Activated CD8-positive, alpha-beta memory T cell treated with anti-CD3 and anti-CD28 coated beads for 1 hour (primary cell): ENCODE measurements at places on chromosomes 2 and 18.

DNA sequence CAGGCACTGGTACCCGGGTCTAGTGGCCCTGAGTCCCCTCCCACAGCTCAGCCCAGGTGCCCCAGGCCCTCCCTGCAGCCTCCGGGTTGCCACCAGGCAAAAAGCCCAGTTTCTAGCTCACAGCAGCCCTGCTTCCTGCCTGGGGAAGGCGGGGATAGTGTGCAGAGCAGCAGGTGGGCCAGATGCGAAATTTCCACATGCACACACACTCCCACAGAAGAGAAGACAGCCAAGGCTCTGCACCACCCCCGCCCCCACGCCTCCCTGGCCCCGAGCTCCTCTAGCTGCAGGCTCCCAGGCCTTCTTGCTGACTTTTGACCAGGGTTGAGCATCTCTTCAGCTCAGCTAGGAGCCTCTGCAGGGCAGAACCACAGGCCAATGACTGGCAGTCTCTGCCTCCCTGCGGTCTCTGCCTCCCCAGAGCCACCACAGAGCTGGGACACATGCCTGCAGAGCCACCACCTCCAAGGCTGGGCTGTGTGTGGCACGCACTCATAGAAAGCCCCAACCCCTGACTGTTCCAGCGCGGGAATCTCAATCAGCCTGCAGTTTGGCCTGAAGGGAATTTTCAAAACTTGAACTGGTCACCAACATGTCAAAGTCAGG lies 7.2 kb downstream of the SLC66A2 start:
- no peak for DNase-seq

GRCh38 chr2:135056790-135057189 lies 4.7 kb downstream of the RAB3GAP1 start:
- DNase-seq = no peak

GRCh38 chr2:8684878-8685696 lies 3.2 kb downstream of the ID2 start:
- no peak for DNase-seq

GRCh38 chr2:231716666-231717280 lies 8.4 kb downstream of the PTMA start:
- DNase-seq = no peak

DNA sequence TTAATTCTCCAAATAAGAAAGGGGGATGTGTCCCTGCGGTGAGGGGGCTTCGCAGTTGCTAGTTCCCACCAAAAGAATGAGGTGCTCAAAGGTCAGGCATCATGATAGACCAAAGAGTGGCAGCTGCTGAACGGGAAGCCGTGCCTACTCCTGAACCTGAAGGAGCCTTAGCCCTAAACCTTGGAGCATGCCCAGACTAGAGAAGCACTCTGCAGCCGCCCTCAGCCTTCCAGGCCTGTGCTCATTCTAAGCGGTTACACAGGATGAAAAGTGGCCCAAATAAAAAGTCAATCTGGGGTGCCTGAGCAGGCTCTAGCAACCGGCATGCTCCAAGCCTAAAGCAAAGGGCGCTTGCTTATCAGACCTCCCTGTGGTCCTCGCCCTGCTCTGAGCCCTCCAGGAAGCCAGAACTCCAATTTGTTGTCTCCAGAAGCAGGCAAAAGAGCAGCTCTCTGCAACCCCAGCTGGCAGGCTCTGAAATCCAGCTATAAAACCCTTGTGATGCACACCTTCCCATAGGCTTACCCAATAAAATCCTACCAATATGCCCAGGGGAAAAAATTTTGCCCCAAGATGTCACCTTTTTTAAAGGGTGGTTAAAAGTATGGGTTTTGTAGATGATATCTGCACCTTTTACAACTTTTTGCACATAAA lies 17.5 kb downstream of the UXS1 start:
- DNase-seq = no peak

- DNase-seq = no peak
Measured at GRCh38 chr2:199404841-199405240, 52.9 kb downstream of the SATB2 start.

DNA sequence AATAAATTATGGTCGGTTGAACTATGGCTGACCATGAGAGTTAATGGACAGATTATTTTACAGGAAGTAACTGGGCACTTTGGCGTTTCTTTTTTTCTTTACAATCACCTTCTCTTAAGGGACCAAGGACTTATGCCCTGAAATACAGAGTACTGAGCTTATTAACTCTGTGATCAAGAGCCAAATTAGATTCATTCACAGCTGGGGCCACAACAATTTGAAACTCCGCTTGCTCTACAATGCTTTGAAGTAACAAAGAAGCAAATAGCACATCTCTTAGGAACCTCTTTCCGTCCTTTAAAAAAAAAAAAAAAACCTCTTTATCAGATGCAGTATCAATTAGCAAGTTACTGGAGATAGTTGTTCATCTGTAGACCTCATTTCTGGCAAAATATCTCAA lies 112.0 kb downstream of the LYPD6 start:
- DNase-seq = no peak

DNA sequence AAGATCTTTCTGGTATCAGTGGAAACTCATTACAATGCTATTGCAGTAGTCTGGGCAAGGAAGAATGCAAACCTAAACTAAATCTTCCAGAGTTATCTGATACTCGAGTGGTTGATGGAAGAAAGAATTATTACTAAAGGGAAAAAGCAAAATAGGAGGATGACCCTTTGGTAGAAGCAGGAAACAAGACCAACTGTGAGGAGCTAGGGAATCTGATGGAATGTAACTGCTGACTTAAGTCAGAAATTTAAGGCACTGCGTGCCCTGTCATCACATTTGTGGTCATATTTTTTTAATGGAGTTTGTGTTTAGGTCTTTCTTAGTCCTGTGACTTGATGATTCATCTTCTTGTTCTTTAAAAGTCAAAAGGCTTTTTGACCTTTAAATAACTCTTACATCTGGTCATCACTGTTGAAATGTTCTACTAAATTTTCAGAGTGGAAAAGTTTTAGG lies 36.5 kb upstream of the ARMC9 start:
- no peak for DNase-seq

DNA sequence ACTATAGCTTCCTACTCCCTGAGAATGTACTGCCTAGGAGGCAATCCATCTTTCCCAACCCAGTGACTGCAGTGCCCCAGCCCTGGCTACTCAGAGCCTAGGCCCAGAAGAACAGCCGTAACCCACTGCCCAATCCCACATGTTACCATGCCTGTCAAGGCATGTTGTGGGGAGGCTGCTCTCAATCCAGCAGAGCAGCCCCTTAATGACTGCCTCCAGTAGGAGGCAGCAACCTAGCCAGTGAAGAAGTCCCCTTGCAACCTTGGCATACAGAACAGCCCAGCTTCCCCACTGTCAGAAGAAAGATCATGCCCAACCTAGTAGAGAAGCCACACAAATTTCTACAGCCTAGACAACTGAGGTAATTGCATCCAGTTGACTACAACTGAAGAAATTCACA lies 44.2 kb upstream of the CDH7 start:
- DNase-seq = no peak

DNA sequence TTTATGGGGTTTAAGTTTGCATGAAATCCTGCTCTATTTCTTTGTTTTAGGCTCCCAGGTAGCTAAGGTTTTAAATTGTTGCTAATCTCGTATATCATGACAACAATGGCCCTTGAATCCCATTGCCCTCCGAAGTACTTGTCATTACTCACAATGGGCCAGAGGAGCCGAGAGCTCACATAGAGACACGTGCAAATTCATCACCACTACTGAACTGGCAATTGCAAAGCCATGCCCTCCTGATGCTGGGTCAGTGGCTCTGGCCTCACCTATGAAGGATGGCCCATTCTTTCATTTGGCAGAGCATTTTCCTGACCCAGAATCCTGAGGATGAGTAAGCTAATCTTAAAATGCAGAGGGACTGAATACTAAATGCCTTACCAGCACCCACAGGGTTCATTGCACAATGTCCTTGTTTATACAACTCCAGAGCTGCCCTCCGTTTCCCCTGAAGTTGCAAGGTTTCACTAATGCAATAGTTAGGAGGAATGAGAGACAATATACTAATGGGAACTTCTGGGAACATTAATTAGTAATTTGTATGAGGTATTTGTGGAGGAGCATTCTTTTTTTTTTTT lies 71.6 kb upstream of the GAREM1 start:
- DNase-seq = no peak

DNA sequence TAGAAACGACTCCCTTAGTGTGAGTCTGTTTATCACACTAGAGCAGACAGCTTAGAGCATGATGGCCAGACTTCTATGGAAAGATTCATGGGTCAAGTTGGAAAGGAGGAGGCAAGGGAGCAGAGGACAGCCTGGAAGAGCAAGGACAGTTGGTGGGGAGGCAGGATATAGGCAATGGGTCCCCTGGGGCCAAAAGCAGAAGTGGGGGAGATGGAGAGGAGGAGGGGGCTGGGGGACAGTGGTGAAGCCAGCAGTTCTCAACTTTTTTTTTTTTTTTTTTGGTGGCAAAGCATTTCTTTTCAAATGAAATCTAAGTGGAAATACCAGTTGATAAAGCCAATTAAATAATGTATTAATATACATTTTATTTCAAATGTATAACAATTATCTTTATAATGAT lies 197.9 kb downstream of the HRH4 start:
- no peak for DNase-seq

- no peak for DNase-seq
Measured at GRCh38 chr2:128178650-128179460, 87.9 kb downstream of the UGGT1 start.

DNA sequence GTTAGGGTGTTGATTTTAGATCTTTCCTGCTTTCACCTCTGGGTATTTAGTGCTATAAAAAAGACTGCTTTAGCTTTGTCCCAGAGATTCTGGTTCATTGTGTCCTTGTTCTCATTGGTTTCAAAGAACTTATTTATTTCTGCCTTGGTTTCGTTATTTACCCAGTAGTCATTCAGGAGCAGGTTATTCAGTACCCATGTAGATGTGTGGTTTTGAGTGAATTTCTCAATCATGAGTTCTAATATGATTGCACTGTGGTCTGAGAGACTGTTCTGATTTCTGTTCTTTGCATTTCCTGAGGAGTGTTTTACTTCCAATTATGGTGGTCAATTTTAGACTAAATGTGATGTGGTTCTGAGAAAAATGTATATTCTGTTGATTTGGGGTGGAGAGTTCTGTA lies 167.1 kb upstream of the KYNU start:
- DNase-seq = no peak

GRCh38 chr2:15298770-15299169 lies 262.4 kb downstream of the NBAS start:
- no peak for DNase-seq

DNA sequence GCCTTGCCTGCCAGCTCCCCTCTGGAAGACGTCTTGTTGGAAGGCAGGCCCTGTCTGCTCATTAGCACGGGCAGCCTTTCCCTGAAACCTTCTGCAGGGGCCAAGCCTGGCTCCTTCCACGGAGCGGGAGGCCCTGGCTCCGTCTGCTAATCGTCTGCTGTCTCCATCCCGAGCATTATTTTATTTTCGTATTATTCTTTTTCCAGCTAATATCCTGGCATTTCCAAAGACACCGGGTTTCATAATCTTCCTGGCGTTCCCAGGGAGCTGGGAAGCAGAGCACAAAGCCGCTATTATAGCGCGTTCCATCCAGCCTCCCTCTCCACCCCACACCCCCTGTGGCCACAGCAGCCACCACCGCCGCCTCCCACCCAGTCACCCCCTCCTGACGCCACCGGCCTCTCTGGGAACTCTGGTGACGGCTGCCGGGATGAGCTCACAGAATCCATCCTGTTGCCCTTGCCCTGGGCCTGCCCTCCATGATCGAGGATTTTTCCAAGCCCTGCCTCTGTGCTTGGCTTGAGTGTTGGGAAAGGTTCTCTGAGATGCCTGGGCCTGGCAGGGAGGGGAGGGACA lies 125.5 kb downstream of the DYSF start:
- no peak for DNase-seq

- no peak for DNase-seq
Measured at GRCh38 chr2:143530758-143531157, 401.5 kb downstream of the ARHGAP15 start.

DNA sequence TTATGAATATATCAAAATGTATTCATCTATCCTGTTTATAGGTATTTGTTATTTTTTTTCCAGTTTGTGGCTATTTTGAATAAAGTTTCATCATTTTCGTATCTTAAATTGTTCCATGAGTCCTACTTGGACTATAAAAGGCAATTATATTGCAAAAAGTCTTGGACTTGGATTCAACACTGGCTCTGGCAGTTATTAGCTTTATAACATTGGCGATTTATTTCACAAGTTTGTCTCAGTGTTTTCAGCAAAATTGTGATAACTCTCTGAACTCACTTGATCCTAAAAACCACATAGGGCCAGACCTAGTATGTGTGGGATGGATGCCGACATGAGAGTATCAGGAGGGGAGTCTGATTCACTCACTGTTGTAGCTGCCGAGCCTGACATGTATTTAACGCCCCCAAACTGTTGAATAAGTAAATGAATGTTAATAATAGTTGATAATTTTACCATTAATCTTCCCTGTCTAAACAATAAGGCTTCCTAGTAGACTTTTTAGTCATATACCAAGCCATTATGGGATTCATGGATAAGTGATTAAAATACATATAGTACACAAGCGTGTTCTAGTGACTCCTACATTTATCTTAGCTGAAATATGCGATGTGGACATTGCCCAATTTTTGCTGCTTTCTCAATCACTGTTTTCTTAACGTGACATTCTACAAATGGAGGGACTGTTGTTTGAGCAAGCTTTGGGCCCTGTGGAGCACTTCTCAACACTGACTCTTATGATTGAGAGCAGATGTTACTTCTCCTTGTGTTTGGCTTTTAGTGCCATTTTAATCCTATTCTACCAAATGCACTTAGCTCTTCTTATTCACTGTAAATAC lies 907.6 kb downstream of the EPHA4 start:
- DNase-seq = no peak

- DNase-seq = no peak
Measured at GRCh38 chr2:84882775-84883550, 2.1 kb upstream of the TRABD2A start.

- DNase-seq = no peak
Measured at GRCh38 chr18:12703096-12703567, 290 bp downstream of the PSMG2 start.

GRCh38 chr2:26940001-26940400 lies 30.4 kb upstream of the MAPRE3 start:
- no peak for DNase-seq

DNA sequence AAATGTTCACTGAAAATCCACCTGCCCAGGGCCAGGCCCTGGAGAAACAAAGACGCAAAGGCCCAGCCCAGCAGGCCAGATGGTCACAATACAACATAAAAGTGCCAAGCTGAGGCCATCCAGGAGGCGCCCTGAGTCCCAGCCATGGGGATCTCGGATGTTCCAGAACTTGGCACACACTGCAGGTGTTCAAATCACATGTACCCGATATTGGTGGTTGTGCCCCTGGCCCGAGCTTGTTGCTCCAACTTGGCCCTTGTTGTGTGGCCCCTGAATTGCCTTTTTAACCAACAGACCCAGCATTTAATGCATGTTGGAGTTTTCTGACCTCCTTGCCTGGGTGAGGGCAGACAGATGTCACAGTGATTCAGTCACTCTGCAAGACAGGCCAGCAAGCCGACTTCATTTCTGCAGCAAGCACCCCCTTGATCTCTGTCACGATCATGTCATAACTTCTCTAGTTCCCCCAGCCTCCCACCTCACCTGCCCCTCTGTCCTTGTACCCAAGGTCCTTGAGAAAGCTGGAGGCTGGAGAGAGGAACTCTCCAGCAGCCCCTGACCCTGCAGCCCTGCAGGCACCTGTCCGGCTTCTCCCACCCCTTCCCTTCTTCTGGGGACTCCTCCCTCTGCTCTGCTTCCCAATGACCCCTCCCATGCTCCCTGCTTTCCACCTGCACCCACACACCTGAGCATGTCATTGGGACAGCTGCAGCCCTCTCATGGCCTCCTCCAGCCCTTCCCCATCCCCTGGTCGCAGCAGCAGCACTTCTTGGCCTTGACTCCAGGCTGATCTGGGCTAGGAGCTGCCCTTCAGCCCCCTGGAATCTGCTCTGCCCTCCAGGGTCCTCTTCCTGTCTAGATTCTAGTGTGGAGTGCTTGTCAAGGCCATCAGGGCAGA lies 9.1 kb downstream of the NGEF start:
- DNase-seq = no peak

GRCh38 chr2:109213646-109214433 lies 84.8 kb downstream of the SH3RF3 start:
- peak; percentile 12 for DNase-seq
